ENCODE measurements at places on chromosomes 2 and 18. TPM values are rescaled to one million over a fixed set of nuclear protein-coding genes. Genes with fewer than 3 reads are reported as not detected.

DNA sequence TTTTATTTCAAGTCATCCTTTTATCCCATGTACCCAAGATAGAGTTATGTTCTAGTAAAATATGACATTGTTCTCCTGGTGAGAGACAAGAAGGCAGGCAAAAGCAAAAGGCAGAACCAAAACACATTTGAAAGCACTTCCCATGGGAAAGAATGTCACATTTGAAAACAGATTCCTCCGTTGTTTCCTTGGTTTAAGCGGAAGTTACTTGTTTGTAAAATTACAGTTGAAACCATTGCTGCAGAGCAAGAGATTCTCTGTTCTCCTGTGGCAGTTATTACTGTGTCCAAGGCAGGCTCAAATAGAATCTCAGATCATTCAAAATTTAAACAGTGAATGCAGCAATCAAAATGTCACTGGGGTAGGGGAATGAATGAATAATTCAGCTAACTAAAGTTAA lies 149.6 kb downstream of the MTCL1 start:
- no peak for DNase-seq

DNA sequence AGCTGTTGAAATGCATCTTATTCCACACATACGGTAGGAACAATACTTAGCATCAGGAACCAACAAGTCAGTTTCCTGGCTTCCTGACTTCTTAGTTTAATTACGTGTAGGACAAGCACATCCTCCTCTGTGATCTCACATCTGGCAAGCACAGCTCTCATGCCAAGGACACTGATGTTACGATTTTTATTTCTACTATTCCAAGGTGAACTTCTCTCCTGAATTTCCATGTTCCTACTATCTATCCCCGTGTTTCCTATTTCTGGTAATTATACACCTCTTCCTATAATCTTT lies 374.0 kb downstream of the NCKAP5 start:
- no peak for DNase-seq

- no peak for DNase-seq
Measured at GRCh38 chr18:76982038-76982437, 150.5 kb downstream of the MBP start.

- DNase-seq, result peak; percentile 48
Measured at GRCh38 chr2:23659773-23660172, 267.1 kb downstream of the ATAD2B start.

GPR148 gene
- not detected for total RNA-seq
